Neuronal stem cell (in vitro differentiated cells): ENCODE measurements at places on chromosomes 16 and 17.

- DNase-seq, result no peak
Measured at GRCh38 chr17:68963958-68964357, 8.8 kb upstream of the ABCA8 start.

GRCh38 chr16:50878966-50879615, 137.2 kb downstream of the CYLD start:
- DNase-seq, result no peak

DNA sequence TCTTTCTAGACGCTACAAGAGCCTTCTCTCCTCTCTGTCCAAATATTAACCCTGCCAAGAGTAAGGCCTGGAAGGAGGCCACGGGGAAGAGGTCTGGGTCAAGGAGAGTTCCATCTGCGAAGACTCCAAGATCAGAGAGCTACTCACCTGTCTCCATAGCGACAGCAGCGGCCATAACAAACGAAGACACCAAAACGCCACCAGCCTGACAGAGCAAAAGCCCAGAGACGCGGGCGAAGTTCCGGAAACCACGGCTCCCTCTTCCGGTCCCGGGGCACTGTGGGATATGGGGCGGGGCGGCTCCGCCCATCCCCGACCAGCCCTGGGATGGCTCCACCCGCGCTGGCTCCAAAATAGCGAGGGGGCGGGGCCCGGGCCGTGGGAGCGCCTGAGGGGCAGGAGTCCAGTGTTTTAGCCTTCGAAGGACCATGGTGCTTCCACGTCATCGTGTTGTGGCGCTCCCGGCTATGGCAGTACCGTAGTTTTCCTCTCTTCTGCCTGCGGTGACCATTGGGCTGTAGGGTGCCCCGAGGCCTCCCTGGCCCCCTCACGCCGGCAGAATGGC, at the start of the genes C17orf100 and MED31:
Gene C17orf100 (plus strand): TSS at position 409 of the 565 bp plus-strand sequence. CDS start 152 bp downstream, at position 561.
Gene MED31 (minus strand): TSS at position 252 of the 565 bp plus-strand sequence. CDS start 77 bp downstream, at position 175.
- DNase-seq, result peak; percentile 83

DNA sequence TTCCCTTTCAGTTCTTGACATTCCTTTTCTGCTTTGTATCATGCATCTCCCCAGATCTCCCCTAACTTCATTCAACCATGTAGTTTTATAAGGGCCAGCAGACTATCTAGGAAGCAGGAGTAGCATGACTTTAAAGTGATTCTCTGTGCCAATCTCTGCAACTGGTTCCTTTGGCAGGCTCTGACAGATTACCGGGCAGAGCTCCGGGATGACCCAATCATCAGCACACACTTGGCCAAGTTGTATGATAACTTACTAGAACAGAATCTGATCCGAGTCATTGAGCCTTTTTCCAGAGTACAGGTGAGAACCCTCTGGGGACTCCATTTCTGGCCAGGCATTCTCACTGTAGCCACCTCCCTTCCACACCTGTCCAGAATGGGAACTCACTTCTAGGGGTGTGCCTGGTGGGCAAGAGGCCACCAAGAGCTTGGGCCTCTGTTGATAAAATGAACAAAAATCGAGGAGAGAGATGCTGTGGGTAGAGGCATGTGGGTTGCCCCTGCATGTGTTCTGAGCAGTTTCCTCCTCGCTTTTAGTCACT, 7.6 kb upstream of the CDK5R1 start:
- no peak for DNase-seq

DNA sequence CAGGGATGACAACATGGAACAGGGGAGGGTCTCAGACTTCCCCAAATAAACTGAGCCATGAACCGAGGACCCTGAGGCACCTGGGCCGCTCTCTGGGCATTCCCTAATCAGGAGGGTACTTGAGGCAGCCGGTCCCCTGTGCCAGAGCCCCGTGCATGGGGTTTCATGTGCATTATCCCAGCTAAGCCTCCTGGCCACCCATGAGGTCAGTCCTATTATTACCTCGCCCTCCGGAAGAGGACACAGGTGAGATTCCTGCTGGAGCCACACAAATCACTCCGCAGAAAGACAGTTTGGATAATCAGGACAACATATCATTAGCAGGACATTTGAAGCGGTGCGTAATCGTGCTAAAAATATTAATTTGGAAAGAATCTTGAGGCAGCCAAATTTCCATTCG, 274.0 kb downstream of the PARN start:
- DNase-seq, result no peak

DNA sequence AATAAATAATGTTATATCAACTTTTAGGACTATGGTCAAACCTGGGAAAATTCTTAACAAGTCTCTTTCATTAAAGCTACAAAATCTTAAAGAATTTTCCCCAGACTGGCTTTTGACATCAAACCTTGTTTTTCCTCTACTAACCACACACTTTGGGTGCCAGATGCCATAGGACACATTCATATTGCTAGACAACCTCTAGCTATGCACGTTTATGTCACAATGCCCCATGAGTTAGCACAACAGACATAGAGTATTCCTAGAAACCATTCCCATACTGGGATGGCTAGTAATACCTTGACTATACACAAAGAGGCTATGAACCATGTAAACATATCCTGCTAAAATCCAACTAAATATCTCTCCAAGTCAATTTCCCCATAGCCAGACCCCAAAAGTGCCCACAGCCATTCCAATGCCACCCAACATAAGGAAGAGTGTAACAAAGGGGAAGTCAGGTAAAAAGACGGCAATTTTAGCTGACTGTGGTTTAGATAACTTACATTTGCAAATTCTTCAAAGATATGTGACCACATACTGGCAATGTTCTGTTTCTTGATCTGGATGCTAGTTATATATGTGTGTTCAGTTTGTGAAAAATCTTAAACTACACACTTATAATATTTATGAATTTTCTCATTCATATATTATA, 23.4 kb downstream of the SMURF2 start:
- DNase-seq, result no peak

GRCh38 chr16:30010844-30011713, at the start of gene DOC2A:
DOC2A (minus strand) TSS chr16:30011027; CDS start chr16:30010222, 805 bp downstream.
- peak; percentile 41 for DNase-seq

GRCh38 chr16:830871-831570, 30.5 kb upstream of the GNG13 start:
- no peak for DNase-seq

DNA sequence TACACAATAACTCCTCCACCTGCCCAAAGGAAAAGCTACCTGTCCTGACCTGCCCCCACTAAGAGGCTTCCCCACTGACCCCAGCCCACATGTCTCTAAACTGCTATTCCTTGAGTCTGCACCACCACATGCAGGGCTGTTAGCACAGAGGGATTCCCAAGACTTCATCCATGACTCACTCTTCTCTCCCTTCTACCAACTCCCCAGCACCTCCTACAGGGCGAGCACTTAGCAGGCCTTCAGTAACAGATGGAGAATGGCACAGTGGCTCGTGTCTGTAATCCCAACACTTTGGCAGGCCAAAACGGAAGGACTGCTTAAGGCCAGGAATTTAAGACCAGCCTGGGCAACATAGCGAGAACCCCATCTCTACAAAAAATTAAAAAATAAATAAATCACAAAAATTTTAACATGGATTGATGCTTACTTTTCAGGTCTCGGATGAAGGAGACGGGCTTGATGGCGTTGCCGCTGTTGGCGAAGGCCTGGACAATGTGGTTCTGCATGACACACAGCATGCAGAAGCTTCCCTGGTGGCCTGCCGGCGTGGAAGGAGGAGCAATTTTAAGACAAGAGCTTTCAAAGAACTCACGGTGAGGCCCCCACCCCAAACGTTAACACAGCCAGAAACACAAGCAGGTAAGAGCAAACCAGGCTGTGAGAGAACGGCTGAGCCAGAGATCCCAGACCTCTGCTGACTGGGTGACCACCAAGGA, 12.0 kb downstream of the USP36 start:
- no peak for DNase-seq

- no peak for DNase-seq
Measured at GRCh38 chr16:56462064-56462796, 10.9 kb downstream of the OGFOD1 start.

- no peak for DNase-seq
Measured at GRCh38 chr16:73054498-73054812, 6.5 kb upstream of the ZFHX3 start.

GRCh38 chr16:23998771-23999170, 163.0 kb downstream of the PRKCB start:
- no peak for DNase-seq

- DNase-seq, result no peak
Measured at GRCh38 chr17:42016411-42016831, 818 bp downstream of the DNAJC7 start.

DNA sequence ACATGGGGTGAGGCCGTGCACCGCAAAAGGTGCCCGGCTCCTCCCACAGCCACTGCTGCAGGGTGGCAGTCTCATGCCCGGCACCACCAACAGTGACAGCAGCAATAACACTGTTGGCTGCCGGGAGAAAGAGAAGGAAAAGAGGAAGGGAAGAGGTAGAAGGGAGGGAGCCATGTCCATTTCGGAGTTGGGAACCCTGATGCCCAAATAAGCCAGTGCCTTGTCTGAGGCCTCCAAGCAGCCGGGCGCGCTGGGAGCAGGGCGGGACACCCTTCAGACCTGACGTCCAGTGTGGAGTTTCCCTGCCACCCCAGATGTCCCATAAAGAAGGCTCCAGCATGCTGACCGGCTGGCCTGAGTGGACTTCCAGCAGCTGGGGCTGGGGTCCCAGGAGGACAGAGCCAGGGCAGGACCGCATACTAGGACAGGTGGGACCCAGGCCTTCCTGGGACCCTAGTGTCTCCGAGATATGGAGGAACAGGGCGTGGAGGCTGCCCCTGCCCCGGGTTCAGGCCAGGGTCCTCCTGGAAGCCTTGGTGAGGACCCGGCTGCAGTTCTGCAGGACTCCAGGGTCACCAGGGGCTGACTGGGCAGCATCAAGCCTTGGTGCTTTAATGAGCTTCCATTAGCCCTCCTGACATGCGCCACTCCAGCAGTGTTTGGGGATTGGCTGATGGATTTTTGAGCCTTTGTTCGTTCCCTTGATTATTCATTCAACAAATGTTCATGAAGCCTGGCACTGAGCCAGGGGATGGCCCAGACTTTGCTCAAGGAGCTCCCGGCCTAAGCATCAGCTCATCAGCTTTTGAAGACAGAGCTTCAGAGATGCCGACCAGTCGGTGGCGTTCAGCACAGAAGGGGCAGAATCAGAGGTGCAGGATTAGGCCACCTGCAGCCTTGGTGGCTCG, 223.6 kb upstream of the CIBAR2 start:
- no peak for DNase-seq

- DNase-seq, result no peak
Measured at GRCh38 chr16:50945171-50945570, 203.3 kb downstream of the CYLD start.

DNA sequence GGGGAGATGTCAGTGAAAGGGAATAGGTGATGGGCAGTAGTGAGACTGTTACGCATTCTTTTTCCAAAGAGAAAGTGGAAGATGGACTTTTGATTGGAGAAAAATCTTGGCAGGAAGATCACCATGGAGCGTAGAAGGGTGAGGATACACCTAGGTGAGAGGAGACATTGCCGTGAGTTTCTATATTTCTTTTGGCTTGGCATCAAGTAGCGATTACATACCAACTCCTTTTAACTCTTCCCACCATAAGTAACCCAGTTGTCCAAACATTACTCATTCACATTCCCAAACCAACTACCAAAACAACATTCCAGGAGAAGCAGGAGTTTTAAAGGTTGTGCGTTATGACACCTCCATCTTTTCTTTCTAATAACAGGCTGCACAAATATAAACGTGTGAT, 10.7 kb upstream of the KRT28 start:
- no peak for DNase-seq

- no peak for DNase-seq
Measured at GRCh38 chr17:29959658-29960337, 18.4 kb downstream of the EFCAB5 start.

- DNase-seq, result no peak
Measured at GRCh38 chr17:47829870-47830269, 1.5 kb downstream of the MRPL10 start.

GRCh38 chr16:3190949-3191353, 2.9 kb downstream of the OR1F1 start:
- no peak for DNase-seq

DNA sequence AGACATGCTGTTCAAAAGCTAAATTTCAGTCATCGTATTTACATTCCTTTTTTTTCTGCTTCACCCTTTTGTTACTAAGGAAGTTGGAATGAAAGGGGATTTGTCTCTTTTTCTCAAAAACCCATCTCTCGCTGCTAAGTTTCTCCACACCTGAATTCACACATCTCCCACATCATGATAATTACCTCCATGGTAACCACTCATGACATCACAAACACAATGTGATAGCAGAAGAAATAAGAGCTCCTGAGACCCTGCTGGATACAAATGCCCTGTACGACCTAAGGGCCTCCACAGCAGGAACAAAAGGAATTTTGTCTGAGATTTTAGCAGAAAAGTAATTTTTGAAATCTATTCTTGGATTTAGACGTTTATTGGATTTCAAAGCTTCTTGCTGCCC, 82.6 kb upstream of the GNAO1 start:
- no peak for DNase-seq

- DNase-seq, result no peak
Measured at GRCh38 chr16:2039274-2040031, 8.2 kb downstream of the NTHL1 start.

DNA sequence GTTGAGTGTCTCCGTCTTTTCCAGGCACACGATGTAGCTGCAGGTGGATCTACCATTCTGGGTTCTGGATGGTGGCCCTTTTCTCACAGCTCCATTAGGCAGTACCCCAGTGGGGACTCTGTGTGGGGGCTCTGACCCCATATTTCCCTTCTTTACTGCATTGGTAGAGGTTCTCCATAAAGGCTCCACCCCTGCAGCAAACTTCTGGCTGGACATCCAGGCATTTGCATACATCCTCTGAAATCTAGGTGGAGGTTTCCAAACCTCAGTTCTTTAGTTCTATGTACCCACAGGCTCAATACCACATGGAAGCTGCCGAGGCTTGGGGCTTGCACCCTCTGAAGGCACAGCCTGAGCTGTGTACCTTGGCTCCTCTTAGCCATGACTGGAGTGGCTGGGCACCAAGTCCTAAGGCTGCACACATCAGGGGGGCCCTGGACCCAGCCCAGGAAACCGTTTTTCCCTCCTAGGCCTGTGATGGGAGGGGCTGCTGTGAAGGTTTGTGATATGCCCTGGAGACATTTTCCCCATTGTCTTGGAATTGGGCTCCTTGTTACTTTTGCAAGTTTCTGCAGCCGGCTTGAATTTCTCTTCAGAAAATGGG, 14.0 kb downstream of the ABCC1 start:
- DNase-seq, result no peak

GRCh38 chr17:12107905-12108304, 87.2 kb downstream of the MAP2K4 start:
- DNase-seq, result no peak

DNA sequence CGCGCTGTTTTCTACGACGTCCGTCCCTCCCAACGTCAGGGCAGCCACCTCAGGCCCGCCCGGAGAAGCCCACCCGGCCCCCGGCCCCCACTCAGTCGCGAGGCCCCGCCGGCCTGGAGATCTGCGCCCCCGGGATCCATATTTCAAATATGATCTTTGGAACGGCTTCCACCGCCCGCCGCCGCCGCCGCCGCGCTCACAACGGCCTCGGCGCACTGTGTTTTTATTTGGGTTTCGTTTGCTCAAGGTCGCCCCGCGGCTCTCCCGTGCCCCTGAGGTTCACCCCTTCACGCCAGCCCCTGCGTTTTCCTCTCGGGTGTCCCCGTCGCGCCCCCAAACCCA, 4.2 kb upstream of the CBX4 start:
- DNase-seq, result no peak
